M059J (cell line): ENCODE measurements at places on chromosomes 16 and 17.

GRCh38 chr17:4786516-4786915, 352 bp upstream of the VMO1 start:
- peak; percentile 9 for DNase-seq

GRCh38 chr17:30218799-30219198, 16.7 kb downstream of the SLC6A4 start:
- DNase-seq, result no peak

GRCh38 chr17:4490637-4491061, 8.0 kb upstream of the SPNS2 start:
- DNase-seq, result no peak

GRCh38 chr17:6435968-6436367, 1.0 kb upstream of the AIPL1 start:
- peak; percentile 62 for DNase-seq

- no peak for DNase-seq
Measured at GRCh38 chr17:4936436-4936835, 3.4 kb downstream of the SLC25A11 start.

- DNase-seq, result peak; percentile 82
Measured at GRCh38 chr17:3888343-3889171, 4.3 kb downstream of the CAMKK1 start.

DNA sequence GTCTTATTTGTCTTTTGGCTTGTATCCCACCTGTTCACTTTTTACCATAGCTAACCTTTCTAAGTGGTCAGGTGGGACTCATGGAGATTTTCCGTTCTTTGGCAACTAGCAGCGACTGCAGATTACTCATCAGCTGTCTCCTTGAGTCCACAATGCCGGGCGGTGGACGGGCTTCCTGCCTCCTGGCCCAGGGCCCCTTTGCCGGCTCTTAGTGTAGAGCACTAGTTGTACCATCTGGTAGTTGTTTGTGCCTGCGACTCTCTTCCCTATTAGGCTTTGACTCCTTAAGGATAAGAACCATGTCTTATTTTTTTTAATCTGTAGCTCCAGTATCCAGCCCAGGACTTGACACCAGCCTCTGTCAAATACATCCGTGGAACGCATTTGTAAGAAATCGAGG, 399.9 kb downstream of the WWOX start:
- no peak for DNase-seq

DNA sequence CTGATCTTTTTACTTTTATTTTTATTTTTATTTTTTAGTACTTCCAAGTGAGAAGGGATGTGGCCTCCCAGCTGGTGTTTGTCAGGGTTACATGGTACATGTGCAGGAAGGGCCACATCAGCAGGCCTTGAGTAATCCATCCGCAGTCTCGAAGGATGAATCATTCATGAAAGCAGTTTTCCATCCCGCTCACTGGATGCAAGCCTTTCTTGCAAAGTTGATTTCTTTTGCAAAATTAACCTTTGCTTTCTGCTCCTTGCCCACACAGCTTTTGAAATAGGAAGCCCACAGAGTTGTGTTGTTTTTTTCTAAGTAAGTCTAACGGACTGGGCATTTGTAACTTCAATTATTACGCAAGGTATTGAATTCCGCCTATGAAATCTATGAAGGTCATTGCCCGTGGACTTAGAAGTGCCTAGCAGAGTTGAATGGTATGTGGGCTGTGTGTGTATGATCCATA, 157.4 kb downstream of the PRKCA start:
- peak; percentile 95 for DNase-seq

DNA sequence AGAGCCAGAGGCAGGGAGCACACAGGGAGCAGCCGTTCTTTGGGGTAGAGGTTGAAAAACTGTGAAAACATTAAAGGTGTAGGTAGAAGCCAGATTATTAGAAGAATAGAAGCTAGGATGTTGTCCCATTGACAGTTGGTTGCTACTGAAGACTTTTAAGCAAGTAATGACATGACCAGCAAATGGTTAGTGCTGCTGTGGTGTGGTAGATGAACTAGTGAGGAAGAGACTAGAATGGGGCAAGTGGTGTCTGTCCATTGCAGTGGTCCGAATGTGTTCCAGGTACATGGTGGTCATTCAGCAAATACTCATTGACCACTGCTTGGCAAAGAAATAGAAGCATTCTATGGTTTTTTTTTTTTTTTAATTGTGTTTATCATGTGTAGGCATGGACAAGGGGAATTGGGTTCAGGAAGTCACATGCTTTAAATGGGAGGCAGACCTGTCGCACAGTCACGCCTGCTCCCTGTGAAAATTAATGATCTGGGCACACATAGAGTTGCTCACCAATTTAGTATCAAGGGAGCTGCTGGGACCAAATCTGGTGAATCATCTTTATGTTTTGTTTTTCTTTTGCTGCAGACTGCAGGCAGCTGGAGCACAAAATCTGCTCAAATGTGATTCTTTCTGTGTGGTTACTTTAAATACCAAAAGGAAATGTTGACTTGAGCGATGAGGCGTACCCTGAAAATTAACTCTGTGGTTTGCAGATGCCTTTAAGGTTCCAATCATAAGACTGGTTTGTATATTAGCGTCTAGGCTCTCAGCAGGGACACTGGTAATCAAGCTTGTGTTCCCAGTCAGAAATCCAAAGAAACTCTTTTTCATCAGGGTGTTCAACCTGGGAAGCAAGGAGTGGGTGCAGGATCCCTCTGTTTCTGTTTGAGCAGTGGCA, 30.7 kb downstream of the YPEL2 start:
- peak; percentile 95 for DNase-seq

GRCh38 chr16:79282806-79283205, 317.7 kb downstream of the MAF start:
- no peak for DNase-seq
